ENCODE measurements at places on chromosomes 5 and 9.

- DNase-seq, result no peak
Measured at GRCh38 chr5:124733329-124733650, 13.1 kb downstream of the ZNF608 start.

DNA sequence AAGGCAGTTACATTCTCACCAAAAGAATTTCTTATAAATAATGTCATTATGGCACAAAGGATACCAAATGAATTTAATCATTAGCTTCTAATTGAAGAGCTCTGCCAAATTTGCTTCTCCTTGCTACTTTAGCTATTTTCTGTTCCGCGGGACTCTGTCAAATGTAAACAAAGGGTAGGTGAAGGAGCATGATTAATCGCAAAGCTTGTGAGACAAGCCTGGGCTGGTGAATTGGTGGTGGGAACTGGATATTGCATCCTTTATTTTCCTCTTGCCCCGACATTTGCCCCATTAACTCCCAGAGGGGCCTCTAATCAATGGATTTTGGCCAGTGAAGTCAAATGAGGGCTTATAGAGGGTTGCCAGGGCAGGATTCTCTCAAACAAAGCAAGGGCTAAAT is 234.2 kb upstream of the RFX3 start:
- no peak for DNase-seq

DNA sequence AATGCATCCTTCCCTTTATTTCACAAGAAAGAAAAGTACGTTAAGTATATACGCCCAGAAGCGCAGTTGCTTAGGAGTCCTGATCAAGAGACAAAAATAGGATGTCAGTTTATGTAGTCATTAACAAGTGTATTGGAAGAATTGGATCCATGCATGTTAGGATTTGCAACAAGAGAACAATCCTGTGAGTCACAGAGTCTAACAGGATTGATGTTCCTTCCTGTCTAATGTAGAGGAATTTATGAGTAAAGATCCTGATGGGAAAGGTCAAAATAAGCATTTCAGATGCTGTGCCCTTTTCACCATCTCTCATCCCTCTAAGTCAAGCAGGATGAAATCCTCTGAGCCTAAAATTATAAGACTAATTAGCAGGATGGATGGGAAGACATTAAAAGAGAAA is 406.0 kb upstream of the GRIA1 start:
- DNase-seq, result no peak

- DNase-seq, result no peak
Measured at GRCh38 chr5:37112383-37112991, 136.7 kb downstream of the CPLANE1 start.

DNA sequence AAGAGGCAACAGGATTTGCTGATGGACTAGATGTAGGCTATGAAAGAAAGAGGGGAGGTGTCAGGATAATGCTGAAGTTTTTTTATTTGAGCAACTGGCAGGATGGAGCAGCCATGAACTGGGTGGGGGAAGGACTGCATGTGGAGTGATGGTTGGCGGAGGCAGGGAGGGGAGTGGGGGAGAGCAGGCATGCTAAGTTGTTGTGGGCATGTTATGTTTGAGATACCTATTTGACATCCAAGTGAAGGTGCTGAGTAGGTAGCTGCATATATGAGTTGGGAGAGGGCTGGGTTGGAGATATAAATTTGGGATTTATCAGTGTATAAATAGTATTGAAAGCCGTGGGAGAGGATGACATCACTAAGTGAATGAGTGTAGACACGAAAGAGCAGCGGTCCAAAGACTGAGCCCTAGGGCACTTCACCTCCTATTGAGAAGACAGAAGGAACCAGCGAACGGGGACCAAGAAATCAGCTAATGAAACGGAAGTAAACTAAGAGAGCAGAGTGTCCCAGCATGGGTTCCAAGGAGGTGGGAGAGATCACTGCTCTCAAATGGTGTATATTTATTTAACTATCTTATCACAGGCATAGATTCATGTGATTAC is 7.4 kb downstream of the BSPRY start:
- no peak for DNase-seq

GRCh38 chr5:166050531-166050930 is 2240.9 kb upstream of the WWC1 start:
- no peak for DNase-seq

DNA sequence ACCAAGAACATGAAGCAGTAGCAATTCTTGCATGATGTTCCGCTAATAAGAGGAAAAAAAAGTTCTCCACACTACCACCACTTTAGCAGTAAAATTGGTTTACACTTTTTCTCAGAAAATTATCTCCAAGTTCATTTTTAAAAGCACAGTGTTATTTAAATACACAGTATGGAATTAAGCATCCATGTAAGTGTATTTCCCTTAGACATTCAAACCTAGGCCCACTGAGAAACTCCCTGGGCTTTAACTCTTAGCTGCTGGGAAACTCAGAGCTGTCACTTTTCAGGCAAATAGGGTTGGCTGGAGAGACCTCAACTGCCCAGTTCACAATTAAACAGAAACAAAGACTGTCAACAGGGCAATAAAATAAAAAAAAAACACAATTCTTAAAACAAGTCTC is 2.7 kb downstream of the GNAQ start:
- no peak for DNase-seq

DNA sequence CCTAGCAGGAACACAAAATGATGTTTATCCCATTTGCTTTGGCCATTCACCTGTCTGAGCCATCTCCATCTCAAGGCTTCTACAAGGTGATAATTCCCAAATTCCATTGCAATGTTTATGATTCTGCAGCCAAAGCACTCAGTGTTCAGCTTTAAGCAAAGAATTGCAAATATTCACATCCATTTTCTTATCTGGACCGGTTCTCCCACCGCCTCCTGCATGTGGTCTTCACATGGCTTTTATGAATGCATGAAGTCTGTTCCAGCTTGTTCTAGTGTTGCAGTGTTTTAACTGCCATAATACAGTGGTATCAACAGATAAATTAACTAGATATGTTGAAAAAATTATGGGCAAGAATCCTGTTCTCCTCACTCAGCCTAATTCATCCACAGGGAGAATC is 443.0 kb upstream of the KLF4 start:
- no peak for DNase-seq

GRCh38 chr9:37430841-37431597 is 8.5 kb downstream of the GRHPR start:
- no peak for DNase-seq

DNA sequence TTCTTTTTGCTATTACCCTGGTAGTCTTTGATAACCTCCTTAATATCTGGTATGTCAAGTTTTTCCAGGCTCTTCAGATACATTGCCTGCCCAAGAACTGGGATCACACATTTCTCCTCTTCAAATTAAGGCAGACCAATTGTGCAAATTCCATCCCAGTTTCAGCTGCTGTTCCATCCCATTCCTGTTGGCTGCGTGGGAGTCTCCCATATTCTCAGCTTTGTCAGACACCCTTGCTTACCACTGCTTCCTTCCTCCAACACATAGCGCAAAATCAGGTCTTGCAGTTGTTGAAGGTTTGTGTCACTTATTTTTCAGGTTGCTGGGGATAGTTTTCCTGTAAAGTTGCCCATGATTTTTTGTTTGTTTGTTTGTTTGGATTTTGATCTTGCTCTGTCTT is 15.2 kb downstream of the HCN1 start:
- DNase-seq, result no peak

DNA sequence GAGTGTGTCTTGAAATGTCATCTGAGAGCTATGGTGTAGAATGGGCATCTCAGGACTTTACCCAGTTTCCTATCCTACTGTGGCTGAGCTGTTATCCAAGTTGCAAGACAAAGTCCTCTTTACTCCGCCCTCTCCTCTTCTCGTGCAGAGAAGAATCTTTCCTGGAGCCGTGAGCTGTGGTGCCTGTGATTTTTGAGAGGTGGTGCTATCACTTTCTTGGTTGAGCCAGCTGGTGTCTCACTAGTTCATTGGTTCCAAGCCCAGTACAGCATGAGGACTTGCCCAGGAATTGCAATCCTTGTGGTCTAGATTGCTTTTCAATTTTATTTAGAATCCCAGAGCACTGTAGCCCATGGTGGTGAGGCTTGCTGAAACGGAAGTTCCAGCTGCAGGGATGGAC is 2300.3 kb downstream of the MAT2B start:
- DNase-seq, result no peak

DNA sequence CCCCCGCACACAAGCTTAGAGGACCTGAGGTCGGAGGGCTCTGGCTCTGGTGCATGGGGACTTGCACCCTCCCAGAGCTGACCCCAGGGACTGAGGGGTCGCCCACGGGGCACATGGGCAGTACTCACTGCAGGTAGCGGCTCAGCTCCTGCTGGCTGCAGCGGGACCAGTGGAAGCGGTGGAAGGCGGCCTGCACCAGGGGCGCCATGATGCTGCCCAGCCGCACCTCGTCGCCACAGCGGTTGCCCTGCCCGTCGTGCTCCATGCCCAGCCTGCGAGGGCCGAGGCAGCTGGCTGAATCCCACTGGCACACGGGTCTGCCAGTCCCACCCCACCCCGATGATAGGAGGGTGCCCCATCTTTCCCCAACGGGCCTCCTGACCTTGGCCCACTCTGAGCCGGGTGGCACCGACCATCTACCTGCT is 93.8 kb downstream of the ZNF354C start:
- no peak for DNase-seq
